ENCODE measurements at places on chromosomes 7 and 10. TPM values are rescaled to one million over a fixed set of nuclear protein-coding genes. Genes with fewer than 3 reads are reported as not detected.

The DIP2C gene
- total RNA-seq: 13.5 TPM

The FAM25G gene
- not detected for total RNA-seq

The GBX1 gene
- total RNA-seq: not detected

- DNase-seq: no peak
Observed at GRCh38 chr7:106959753-106960152, 84.8 kb upstream of the PRKAR2B start.

DNA sequence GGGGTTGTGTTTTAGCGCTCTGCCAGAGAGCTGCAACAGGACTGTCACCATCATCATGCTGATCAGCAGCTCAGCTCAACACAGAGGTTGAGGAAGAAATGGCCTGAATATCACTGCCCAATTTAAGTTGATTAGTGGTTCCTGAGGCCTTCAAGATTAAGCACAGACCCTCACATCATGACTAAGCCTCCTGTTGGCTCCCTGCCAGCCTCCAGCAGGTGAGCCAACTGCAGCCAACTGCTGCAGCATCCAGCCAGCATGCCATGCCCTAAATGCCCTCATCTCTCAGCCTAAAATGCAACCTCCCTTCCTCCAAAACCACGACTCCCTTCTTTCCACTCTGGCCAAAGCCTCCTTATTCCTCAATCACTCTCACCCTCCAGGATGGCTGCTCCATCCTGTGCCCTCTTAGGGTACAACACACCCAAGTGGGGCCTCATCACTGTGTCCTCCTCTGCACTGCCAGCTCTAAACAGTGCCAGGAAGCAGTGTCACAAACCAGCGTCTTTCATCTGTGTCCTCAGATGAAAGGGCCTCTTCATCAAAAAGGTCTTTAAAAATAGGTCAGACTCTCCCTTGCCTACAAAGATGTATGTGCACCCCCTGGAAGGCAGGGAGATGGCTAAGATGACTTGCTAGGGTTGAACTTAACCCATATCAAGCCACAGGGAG lies 259.3 kb downstream of the ZEB1 start:
- DNase-seq: no peak

DNA sequence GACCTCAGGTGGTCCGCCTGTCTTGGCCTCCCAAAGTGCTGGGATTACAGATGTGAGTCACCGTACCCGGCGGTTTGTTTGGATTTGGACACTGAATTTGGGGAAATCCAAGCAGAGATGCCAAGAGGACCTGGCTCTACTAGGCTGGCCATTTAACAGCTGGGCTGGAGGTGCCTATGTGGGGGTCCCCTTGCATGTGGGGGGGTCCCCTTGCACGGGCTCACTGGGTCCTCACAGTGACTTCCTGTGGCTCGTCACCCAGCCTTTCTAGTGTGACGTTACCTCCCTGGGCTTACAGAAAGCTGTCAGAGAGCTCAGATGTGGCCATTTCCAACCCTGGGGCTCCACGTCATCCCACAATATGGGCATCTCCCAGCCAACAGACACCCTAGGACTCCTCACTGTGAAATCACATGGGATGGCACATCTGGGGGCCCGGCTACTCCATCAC lies 49.3 kb upstream of the GNA12 start:
- DNase-seq: no peak
